Stimulated activated CD4-positive, alpha-beta T cell treated with anti-CD3 and anti-CD28 coated beads, TNF-alpha, amount 100 ng/mL, for 48 hours (primary cell): ENCODE measurements at places on chromosomes 12 and 14.

DNA sequence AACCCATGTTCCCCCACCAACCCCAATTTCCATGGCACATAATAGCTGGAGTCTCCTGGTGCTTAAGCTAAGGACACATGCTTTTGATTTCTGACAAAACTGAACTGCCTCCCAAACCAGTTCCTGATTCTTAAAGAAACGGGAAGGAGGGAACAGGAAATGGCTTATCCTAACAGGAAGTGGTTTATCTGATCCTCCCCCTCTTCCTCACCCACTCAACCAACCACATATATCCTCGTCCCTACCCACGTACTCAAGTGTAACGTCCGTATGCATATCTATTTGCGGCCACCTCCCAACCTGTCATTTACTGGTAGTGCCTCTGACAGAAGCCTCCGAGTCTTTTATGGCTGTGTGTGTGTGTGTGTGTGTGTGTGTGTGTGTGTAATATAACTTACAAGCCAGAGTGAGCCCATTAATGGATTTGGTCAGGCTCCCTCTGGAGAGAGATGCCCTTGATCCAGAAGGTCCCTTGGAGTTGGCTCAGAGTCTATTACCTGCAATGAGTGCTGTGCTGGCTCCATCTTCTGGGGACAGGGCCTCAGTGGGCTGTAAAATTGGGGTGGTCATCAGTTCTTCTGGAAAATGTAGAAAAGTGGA, 7.7 kb downstream of the DAZAP2 start:
- no peak for DNase-seq

DNA sequence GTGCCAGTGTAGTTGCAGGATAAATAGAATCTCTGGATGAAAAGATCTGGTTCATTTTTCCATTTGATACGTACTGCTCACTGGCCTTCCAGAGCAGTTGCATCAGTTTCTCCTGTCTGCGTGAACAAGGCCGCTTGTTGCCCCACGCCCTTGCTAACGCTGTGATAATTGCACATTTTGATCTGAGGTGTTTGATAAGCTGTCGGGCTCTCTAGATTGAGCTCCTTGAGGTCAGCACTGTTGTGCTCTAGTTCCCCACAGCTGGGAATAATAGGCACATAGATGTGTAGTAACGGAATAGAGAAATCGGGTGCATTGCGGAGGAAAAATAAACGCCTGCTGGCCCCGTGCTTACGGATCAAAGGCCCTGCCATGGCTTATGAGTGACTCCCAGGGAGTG, 42.8 kb upstream of the TRAF3 start:
- DNase-seq: no peak

DNA sequence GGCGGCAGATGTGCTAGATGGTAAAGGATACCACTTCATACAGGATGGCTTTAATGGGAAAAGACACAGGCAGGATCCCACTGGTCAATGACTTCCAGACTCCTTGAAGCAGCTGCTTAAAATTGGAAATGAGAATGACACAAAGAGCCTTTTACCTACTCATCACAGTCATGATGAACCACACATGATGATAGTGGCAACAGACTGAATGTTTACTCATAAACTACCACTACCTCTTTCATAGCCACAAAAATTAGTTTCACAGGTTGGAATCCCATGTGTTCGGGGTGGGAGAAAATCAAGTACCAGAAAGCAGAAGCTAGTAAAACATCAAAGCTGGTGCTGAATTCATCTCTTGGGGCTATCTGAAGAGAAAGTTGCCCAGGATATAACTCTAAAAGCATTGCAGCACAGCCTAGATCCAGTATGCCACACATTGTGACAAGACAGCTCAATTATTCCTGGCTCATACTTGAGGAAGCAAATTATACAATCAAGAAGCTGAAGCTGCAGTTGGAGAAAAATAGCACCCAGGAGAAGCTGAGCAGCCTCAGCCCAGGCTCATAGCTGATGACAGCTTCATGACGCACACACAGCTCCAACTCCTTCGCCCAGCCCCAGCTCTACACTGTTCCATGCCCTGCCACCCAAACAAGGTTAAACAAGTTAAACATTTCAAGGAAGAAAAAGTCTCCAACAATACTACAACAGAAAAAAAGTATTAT, 29.0 kb upstream of the C12orf50 start:
- no peak for DNase-seq

- DNase-seq: no peak
Measured at GRCh38 chr12:68406134-68406576, 74.0 kb upstream of the MDM1 start.

- no peak for DNase-seq
Measured at GRCh38 chr12:50086148-50086547, 1.0 kb downstream of the SMARCD1 start.

- DNase-seq: no peak
Measured at GRCh38 chr12:81005606-81006005, 67.9 kb upstream of the LIN7A start.

GRCh38 chr12:100474617-100475016, 951 bp downstream of the NR1H4 start:
- no peak for DNase-seq

DNA sequence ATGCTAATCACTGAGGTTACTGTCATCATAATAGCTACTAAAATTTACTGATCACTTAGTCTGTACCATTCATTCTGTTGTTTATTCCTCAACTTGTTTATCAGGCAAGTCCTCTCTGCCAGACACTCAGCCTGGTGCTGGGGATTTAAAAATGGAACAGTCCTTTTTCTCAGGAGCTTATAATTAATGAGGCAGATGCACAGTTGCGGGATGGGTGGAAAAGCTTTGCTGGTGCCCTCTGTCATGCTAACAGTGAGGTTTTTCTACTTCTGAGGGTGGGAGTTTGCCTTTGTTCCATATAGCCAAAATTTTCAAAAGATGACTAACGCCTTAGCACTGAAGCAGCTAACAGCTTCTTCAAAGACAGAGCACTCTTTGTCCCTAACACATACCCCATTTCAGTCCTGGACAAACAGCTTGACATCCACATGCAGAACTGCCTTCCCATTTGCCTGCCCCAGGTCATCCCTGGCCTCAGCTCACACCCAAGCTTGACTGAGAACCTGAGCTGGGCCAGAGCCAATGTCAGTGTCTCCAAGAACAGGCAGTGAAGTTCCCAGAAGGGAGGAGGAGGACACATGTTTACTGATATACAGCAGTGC, 30.8 kb upstream of the HSPB8 start:
- DNase-seq: no peak

DNA sequence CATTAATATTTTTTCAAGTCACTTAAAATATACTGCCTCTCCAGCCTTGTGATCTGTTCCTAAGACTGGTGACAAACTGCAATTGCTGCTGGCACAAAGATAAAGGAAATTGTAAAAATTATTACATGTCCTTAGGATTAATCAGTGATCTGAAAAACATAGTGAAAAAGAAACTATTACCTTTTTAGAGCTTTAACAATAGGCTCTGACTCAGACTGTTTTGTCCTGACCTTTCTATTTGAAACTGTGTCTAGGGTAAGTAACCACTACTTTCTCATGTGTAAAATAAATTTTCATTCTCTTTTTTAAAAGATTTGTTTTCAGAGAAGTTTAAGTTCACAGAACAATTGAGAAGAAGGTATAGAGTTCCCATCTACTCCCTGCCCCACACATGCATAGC, 80.4 kb upstream of the CLEC14A start:
- no peak for DNase-seq

DNA sequence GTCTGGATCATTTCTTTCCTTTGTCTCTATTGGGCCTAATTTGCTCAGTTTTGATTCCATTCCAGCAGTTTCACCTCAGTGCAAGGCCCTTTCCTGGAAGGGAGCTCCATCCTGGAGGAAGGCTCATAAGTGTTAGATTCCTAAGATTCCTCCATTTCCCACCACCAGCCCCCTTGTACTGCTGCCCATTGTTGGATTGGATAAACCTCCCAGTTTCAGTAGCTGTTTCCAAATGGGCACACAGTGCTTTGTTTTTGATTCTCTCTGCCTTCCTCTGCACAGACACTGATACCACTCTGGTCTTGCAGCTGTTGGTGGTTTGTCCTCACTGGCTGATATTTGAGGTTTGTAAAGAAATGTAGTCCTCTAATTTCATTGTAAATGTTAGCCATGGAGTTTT, 158.9 kb downstream of the SLC15A5 start:
- no peak for DNase-seq

- no peak for DNase-seq
Measured at GRCh38 chr14:104219731-104220214, 81.4 kb downstream of the KIF26A start.

- no peak for DNase-seq
Measured at GRCh38 chr14:104717646-104718045, 6.4 kb upstream of the ADSS1 start.
